IPS DF 6.9 (cell line): ENCODE measurements at places on chromosomes 12 and 14.

DNA sequence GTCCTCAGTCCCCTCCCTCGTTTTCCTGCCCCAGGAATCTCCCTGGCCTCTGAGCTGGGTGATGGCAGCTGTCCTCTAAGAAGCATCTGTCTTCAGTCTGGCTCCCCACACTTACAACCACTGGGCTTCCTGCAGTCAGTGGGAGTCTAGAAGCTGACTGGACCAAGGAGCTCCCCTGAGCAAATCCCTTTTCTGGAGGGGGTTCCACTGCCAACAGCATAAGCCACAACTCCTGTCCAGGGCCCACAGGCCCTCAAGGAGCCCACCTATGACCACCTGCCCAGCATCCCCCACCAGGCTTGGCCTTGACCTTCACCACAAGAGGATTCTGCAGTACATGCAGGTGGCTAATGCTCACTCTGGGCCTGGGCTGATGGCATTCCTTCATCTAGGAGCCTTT is 4.1 kb downstream of the RDH16 start:
- H3K4me1 ChIP-seq, result no peaks in the 10 kb centered on the region
- H3K27ac ChIP-seq, result no peak overlapping the region
- H3K36me3 ChIP-seq, result no peaks in the 10 kb centered on the region
- DNase-seq, result no peak
- no peaks in the 10 kb centered on the region for H3K27me3 ChIP-seq

GRCh38 chr14:96090441-96091148 is 51.4 kb downstream of the C14orf132 start:
- H3K27ac ChIP-seq, result no peak overlapping the region
- no peaks in the 10 kb centered on the region for H3K27me3 ChIP-seq
- no peak for DNase-seq
- no peak overlapping the region for H3K4me3 ChIP-seq

DNA sequence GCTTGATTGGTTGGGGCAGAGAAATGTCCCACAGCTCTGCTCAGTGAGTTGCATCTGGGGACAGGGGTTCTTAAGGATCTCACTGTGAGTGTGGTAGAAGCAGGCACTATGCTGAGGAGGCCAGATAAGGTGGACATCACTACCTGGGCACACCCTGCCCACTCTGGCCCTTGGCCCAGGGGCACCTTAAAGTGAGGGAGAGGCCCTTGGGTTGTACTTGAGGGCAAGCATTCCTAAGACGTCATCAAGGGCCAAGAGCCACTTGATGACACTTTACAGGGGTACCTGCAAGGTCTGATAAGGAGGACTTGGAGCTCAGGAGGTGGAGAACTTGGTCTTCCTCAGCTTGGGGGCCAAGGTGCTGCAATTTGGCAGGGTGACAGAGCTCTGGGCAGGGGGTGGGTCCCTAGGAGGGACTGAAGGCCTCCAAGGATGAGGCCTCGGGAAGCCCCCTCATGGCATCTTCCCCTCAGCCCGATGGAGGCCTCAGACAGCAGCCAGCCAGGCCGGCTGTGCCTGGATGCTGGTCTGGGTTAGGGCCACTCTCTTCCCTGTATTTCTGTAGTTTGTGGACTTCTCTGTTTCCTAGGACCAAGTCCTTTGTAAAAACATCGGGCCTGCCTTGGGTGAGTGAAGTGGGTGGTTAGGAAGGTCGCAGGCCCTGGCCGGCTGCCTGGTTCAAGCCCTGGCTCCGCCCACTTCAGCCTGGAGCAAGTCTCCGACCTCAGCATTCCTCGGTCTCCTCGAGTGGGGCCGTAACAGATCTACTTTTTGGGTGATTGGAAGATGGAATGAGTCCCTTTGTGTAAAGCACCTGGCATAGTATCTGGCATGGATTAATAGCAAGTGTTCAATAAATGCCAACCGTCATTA is 24.8 kb downstream of the GPR68 start:
- H3K36me3 ChIP-seq, result no peaks in the 10 kb centered on the region; the same call in 1 of the 2 replicates
- 0 out of 2 replicates have a peak, but pooled peaks cover 3% of the 10 kb centered on the region for H3K4me1 ChIP-seq
- DNase-seq, result no peak
- no peak overlapping the region for H3K4me3 ChIP-seq
- no peak overlapping the region for H3K27ac ChIP-seq
- H3K27me3 ChIP-seq, result no peaks in the 10 kb centered on the region

- no peak for DNase-seq
- H3K27me3 ChIP-seq, result no peaks in the 10 kb centered on the region
- no peaks in the 10 kb centered on the region for H3K36me3 ChIP-seq
- H3K27ac ChIP-seq, result no peak overlapping the region
Observed at GRCh38 chr12:58196971-58197370, 255.6 kb downstream of the ATP23 start.

- no peak overlapping the region for H3K4me3 ChIP-seq
- no peaks in the 10 kb centered on the region for H3K4me1 ChIP-seq
- no peaks in the 10 kb centered on the region for H3K27me3 ChIP-seq
- no peaks in the 10 kb centered on the region for H3K36me3 ChIP-seq
- H3K27ac ChIP-seq, result no peak overlapping the region
- DNase-seq, result no peak
Observed at GRCh38 chr12:62525271-62525670, 58.6 kb downstream of the MON2 start.

DNA sequence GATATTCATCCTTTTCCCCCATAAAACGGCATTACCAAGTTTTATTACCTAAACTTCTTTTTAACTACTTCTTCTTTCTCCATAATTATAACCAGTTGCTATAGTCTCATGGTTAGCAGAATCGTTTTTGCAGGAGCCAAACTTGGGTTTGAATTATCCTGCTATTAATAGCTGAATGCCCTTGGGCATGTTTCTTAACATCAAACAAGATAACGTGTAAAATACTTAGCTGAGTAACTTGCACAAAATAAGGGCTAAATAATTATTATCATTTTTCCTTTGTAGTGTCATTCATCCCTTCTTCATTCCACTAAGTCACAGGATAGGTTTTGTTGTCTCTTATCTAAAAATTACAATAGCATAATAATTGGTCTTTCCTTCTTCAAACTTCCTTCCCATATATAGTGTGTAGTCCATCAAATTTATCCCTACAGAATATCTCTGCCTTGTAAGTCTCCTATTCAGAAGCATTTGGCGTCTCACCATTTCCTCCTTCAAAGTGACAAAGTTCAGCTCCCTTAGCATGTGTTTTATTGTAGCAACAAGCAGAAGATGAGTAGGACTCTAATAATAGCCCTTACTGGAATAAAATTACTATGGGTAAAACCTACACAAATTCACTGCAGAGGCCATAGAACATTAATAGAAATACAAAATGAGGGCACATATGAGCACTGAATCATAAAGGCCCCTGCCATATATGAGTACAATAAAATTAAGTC is 63.8 kb downstream of the FAR2 start:
- no peak for DNase-seq
- no peaks in the 10 kb centered on the region for H3K4me1 ChIP-seq
- H3K4me3 ChIP-seq, result no peak overlapping the region

GRCh38 chr12:18123707-18124106 is 33.7 kb upstream of the RERGL start:
- no peaks in the 10 kb centered on the region for H3K36me3 ChIP-seq
- no peak for DNase-seq
- no peaks in the 10 kb centered on the region for H3K27me3 ChIP-seq

- DNase-seq, result no peak
- H3K27me3 ChIP-seq, result no peaks in the 10 kb centered on the region
- no peak overlapping the region for H3K4me3 ChIP-seq
Observed at GRCh38 chr14:67957946-67958345, 138.4 kb downstream of the RAD51B start.

GRCh38 chr12:29113101-29113500 is 36.0 kb upstream of the FAR2 start:
- no peaks in the 10 kb centered on the region for H3K27me3 ChIP-seq
- no peaks in the 10 kb centered on the region for H3K36me3 ChIP-seq
- H3K4me3 ChIP-seq, result no peak overlapping the region
- H3K4me1 ChIP-seq, result no peaks in the 10 kb centered on the region
- H3K27ac ChIP-seq, result no peak overlapping the region
- no peak for DNase-seq

GRCh38 chr12:5012337-5012736 is 31.3 kb upstream of the KCNA5 start:
- no peak for DNase-seq
- H3K36me3 ChIP-seq, result no peaks in the 10 kb centered on the region
- no peaks in the 10 kb centered on the region for H3K4me1 ChIP-seq
- H3K27ac ChIP-seq, result no peak overlapping the region
- H3K4me3 ChIP-seq, result no peak overlapping the region

GRCh38 chr12:44674875-44675274 is 201.2 kb downstream of the NELL2 start:
- H3K4me3 ChIP-seq, result no peak overlapping the region
- no peaks in the 10 kb centered on the region for H3K36me3 ChIP-seq
- DNase-seq, result no peak
- H3K4me1 ChIP-seq, result no peaks in the 10 kb centered on the region
- no peaks in the 10 kb centered on the region for H3K27me3 ChIP-seq

GRCh38 chr14:55092341-55092740 is 36.7 kb upstream of the LGALS3 start:
- H3K36me3 ChIP-seq, result no peaks in the 10 kb centered on the region
- no peak overlapping the region for H3K27ac ChIP-seq
- H3K27me3 ChIP-seq, result no peaks in the 10 kb centered on the region
- no peak for DNase-seq
- H3K4me3 ChIP-seq, result no peak overlapping the region

DNA sequence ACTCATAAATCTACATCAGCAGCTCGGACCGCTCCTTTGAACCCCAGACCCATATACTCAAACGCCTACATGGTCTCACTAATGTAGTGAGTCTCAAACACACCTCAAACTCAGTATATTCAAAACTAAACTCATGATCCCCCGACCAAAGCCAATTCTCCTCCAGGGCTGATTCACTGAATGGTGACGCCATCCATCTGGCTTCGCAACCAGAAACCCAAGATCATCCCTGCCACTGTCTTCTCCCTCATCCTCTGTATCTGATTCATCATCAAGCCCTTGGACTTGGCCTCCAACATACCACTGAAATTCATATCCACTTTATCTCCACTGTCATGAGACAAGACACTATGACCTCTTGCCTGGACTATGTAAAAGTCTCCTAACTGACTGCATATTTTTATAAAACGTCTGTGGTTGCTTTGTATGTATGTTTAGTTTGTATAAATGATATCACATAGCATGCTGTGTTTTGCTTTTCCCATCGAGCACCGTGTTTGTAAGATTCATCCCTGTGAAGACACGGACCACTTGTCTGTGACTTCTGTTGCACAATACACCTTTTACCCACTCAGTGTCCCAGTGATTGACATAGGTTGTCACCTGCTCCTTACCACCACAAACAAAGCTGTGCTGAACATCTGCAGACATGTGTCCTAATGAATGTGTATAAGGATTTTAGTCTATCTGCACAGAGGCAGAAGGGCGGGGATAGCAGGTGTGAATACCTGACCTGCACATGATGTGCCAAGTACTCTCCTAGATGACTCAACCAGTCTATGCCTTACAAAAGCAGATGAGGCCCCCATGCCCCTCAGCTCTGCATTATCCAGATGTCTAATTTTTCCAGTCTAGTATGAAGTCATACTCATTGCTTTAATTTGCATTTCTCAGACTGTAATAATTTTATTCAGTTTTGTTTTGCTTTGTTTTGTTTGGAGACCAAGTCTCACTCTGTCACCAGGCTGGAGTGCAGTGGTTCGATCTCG is 76.9 kb downstream of the VWF start:
- H3K36me3 ChIP-seq, result no peaks in the 10 kb centered on the region
- H3K27ac ChIP-seq, result no peak overlapping the region
- no peak for DNase-seq
- no peaks in the 10 kb centered on the region for H3K27me3 ChIP-seq

- no peaks in the 10 kb centered on the region for H3K27me3 ChIP-seq
- no peak overlapping the region for H3K27ac ChIP-seq
- no peak overlapping the region for H3K4me3 ChIP-seq
- peaks cover 49% of the 10 kb centered on the region for H3K36me3 ChIP-seq
Observed at GRCh38 chr12:110337912-110338710, 57.1 kb downstream of the ATP2A2 start.

GRCh38 chr12:29350080-29350479 is 30.9 kb downstream of the ERGIC2 start:
- H3K27me3 ChIP-seq, result no peaks in the 10 kb centered on the region
- no peak for DNase-seq
- H3K4me3 ChIP-seq, result no peak overlapping the region
- H3K36me3 ChIP-seq, result no peaks in the 10 kb centered on the region
- H3K27ac ChIP-seq, result no peak overlapping the region

DNA sequence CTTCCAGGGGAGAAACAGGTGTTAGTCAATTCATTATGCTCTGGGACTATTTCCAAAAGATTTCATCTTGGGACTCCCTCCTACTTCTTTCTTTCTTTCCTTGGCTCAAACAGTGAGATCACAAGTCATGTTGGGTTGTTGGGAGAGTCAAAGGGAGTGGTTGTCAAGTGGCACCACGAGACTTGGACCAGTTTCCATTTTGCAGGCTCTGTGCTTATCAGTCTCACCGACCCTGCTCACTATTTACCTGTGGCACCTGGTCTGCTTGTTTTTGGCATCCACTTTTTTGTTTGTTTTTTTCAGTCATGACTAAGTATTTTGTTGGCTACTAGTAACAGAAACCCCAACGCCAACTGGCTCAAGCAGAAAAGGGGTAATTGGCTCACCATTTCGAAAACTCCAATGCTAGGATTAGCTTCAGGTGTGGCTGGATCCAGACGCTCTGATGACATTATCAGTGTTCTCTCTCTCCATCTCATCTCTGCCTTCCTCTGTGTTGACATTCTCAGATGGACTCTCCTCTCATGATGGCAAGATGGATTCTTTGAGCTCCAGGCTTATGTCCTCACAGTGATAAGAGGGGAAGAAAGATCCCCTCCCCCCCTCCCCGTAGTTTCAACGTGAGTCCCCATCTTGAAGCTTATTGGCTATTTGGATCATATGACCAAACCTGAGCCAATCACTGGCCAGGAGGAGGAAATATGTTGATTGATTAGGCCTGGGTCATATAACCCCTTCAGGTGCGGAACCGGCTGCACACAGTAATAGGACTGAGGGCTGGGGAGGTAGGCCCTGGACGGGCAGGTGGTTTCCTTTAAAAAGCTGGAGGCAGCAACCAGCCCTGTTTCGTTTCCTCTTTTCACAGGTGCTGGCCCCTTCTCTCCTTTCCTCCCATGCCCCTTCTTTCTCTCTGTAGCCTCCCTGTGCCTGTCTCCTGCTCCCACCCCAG is 84.2 kb downstream of the AACS start:
- H3K27ac ChIP-seq, result no peak overlapping the region
- H3K36me3 ChIP-seq, result no peaks in the 10 kb centered on the region
- H3K4me3 ChIP-seq, result no peak overlapping the region
- no peak for DNase-seq
- H3K27me3 ChIP-seq, result no peaks in the 10 kb centered on the region
